NCI-H510A treated with DMSO at 0.1 percent for 48 hours (cell line): ENCODE measurements at places on chromosomes 16 and 17.
A peak's percentile ranks its signal among the peaks of the same experiment; 100 is the strongest.

DNA sequence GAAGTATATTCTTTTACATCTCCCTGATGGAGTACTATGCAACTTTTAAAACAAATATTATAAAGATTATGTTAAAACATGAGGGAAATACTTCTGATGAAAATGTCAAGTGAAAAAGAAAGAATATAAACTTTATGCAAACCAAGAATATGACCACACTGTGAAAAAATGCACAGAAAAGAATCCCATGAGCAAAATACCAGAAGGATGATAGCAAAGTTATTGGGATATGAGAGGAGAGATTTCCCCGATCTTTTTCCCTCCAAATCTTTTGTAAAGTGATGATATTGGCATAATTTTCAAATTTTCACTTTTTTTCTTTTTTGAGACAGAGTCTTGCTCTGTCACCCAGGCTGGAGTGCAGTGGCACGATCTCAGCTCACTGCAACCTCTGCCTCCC, 36.6 kb upstream of the SMURF2 start:
- no peak for DNase-seq

DNA sequence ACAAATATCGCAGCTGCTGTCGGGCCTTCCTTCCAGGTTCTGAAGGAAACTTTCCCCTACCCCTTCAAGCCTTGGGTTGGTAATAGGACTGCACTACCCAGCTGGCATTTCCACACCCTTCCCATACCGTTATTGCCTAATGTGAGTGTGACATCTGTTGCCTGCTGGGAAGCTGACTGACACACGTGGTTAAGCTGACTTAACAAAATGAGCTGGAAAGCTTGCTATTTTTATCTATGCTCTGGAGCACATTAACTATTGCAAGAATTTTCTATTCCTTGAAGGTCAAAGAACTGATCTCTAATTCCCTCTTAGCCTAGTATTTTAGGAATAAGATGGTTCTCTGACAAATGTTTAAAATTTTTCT, 79.5 kb downstream of the PMP22 start:
- DNase-seq = no peak

- DNase-seq = no peak
Measured at GRCh38 chr16:30458561-30459394, 13.1 kb upstream of the SEPHS2 start.

DNA sequence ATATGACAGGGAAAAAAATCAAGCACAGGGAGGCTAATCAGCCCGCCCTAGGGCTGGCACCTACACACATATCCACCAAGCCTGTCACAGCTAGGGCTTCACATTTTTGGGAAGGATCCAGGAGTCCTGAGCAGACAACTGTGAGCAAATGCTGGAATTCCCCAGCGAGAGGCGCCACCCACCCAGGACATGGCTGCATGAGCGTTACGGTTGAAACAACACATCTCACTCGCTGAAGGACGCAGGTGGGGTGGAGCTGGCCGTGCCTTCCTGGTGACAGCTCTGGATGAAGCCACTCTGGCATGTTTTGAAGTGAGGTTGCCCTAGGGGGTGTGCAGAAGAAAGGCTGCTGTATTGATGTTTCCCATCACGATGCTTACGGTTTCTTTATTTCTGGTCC, 315.1 kb upstream of the EEF2KMT start:
- no peak for DNase-seq

DNA sequence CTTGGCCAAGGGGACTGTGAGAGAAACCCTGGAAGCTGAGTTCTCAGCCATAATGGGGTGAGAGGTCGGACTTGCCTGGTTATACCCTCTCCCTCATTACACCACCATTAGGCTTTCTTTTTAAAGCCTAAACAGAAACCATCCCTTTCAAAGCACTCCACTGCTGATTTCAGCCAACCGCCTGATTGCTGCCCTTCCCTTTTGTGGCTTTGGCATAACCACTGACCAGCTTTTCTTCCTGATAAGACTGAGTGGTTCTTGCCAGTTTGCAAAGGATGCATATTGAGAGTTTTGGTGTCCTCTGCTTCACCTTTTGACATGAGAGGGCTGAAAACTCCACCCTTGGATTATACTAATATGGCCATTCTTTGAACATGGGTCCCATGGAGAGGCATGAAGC, 308.2 kb upstream of the GOT2 start:
- no peak for DNase-seq

GRCh38 chr17:30921544-30922196, at the start of gene ADAP2:
ADAP2 (plus strand) TSS chr17:30921945; CDS start chr17:30922015, 70 bp downstream.
- DNase-seq = peak; percentile 64

GRCh38 chr16:83248735-83249463, 558.9 kb upstream of the HSBP1 start:
- DNase-seq = no peak
